ENCODE measurements at places on chromosomes 5 and 9.

- no peak for DNase-seq
Measured at GRCh38 chr5:82738681-82739269, 338.4 kb downstream of the TMEM167A start.

DNA sequence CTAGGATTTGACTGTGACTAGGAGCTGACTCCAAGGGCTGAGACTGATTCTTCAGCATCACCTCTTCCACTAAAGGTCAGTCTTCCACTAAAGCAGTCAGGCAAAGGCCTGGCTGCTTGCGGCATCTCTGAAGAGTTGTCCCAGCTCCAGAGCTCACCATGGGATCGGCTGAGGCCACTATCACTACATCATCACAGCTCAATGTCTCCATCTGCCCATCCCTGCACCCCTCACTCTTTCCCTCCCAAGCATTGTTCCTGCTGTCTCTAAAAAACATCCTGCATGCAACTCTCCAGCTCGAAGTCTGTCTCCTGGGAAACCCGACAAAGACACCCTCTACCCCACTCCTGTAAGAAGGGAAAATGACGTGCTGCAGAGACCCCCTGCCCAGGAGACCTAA lies 15.5 kb upstream of the WWC1 start:
- no peak for DNase-seq

DNA sequence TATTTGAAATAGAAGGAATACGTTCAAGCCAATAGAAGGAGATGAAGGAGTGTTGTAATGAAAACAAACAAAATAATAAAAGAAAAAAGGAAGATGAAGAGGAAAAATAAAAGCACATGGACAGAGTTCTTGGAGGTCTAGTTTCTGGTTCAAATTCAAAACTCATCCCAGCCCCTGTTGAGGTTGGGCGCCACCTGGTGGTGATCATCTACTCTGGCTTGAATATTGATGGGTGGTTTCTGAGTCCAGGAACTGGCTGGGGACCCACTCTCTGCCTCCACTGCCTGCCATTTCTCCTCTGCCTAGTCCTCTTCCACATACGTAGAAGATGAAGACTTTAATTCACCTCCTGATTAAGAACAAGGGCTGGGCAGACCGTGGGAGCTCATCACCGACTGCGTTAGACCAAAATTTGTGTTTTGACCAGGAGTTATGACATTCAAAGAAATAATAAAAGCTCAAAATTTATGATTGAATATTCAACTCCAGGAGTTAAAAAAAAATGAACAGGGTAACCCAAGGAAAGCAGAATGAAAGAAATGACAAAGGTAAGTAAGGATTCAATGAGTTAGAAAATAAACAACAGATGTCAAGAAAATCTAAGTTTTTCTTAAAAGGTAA lies 99.0 kb upstream of the SLC1A3 start:
- DNase-seq: peak; percentile 60

DNA sequence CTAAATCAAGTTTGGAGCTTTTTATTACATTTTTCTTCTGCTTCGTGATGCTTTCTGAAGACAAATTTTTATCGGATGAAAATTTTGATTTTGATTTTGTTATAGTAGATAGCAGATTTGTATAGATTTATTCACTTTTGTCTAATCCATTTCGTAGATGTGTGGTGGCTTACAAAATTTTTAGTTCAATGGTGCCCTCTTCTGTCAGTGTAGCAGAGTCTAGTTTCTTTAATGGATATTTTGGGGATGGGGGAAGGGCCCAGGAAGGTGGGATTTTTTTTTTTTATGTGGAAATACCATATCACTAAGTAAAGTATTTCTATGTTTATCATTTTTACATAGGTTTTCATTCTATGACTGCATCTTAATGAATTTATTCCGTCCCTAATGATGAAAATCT lies 259.9 kb upstream of the TARS1 start:
- no peak for DNase-seq

GRCh38 chr9:86604741-86605140 lies 250.5 kb upstream of the TUT7 start:
- DNase-seq: no peak

DNA sequence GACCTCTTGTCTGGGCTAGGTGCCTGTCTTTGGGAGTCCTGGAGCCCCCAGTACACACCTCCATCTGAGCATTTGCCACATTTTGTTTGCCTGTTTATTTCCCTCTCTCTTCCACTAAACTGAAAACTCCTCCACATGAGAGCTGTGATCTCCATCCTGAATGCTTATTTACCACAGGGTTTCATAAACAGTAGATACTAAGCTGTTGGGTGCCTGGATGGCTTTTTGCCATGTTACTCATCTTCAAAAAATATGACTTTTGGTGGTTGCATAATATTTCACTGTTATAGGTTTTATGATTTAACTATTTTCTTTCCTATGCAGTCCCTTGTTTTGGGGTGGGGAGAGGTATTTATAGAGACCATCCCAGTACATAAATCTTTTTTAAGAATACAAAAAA lies 99.6 kb downstream of the APBA1 start:
- no peak for DNase-seq

GRCh38 chr9:16068476-16068875 lies 515.6 kb downstream of the CCDC171 start:
- no peak for DNase-seq

Data from activated T-cell treated with anti-CD3 and anti-CD28 coated beads for 4 hours (primary cell).